ENCODE measurements at places on chromosomes 16 and 17. TPM values are rescaled to one million over a fixed set of nuclear protein-coding genes. Genes with fewer than 3 reads are reported as not detected.

TP53TG3E gene
- not detected for total RNA-seq

CCL23 gene
- not detected for total RNA-seq

COASY gene
- 129 TPM for total RNA-seq

AGRP gene
- total RNA-seq: not detected

AXIN2 gene
- total RNA-seq: 0.95 TPM

KIFC3 gene
- 144 TPM for total RNA-seq

C16orf92 gene
- total RNA-seq: not detected

KRT13 gene
- total RNA-seq: 0.40 TPM

ITGB4 gene
- total RNA-seq: 48.5 TPM

BRIP1 gene
- total RNA-seq: 3.1 TPM

NIP7 gene
- 72.3 TPM for total RNA-seq

NDRG4 gene
- total RNA-seq: 26.9 TPM

LRRC37A2 gene
- total RNA-seq: 2.8 TPM

CHD9 gene
- 17.6 TPM for total RNA-seq

GSDMA gene
- total RNA-seq: not detected

HS3ST3B1 gene
- total RNA-seq: 0.42 TPM

THUMPD1 gene
- total RNA-seq: 20.5 TPM

APOH gene
- total RNA-seq: 3.0 TPM

ADAD2 gene
- not detected for total RNA-seq

HASPIN gene
- total RNA-seq: 15.3 TPM

VAT1L gene
- total RNA-seq: not detected

SMIM22 gene
- not detected for total RNA-seq

MYL11 gene
- not detected for total RNA-seq

IRX6 gene
- not detected for total RNA-seq

PGP gene
- 34.4 TPM for total RNA-seq

HBM gene
- not detected for total RNA-seq

IRX3 gene
- total RNA-seq: 5.5 TPM

PRSS8 gene
- total RNA-seq: 0.57 TPM

RAC3 gene
- total RNA-seq: 35.8 TPM

MMP28 gene
- 9.7 TPM for total RNA-seq

TEX19 gene
- 0.60 TPM for total RNA-seq

GLP2R gene
- total RNA-seq: 12.5 TPM

CCL2 gene
- total RNA-seq: 24.8 TPM

CDRT15L2 gene
- total RNA-seq: not detected

HOXB7 gene
- total RNA-seq: 33.6 TPM

LITAFD gene
- not detected for total RNA-seq

TMEM114 gene
- not detected for total RNA-seq

ACSM5 gene
- not detected for total RNA-seq

FOXL1 gene
- 1.7 TPM for total RNA-seq

CCDC40 gene
- total RNA-seq: 7.2 TPM

PLA2G10 gene
- 0.27 TPM for total RNA-seq

GRAP gene
- 0.21 TPM for total RNA-seq

BANP gene
- total RNA-seq: 19.2 TPM

PSMC3IP gene
- 42.2 TPM for total RNA-seq

SLX4 gene
- 4.7 TPM for total RNA-seq

UMOD gene
- not detected for total RNA-seq

SYCE1L gene
- total RNA-seq: 8.4 TPM

JPT2 gene
- total RNA-seq: 170 TPM

RASD1 gene
- 0.80 TPM for total RNA-seq

KCNH4 gene
- 0.39 TPM for total RNA-seq

MAPT gene
- 2.1 TPM for total RNA-seq

P2RX5 gene
- total RNA-seq: 21.8 TPM

HAS3 gene
- total RNA-seq: 44.1 TPM

CNTD1 gene
- 0.05 TPM for total RNA-seq

KRTAP4-1 gene
- total RNA-seq: 0.25 TPM

CRISPLD2 gene
- total RNA-seq: 3.2 TPM

PMP22 gene
- total RNA-seq: 255 TPM

All from A549 treated with CORT108297 at 1 μM for 4 hours (cell line).